Spleen (tissue), 13 donors: ENCODE measurements at places on chromosomes 2 and 18.

GRCh38 chr2:102194609-102195268 is 7.9 kb downstream of the IL1RL2 start:
- no peak for DNase-seq

DNA sequence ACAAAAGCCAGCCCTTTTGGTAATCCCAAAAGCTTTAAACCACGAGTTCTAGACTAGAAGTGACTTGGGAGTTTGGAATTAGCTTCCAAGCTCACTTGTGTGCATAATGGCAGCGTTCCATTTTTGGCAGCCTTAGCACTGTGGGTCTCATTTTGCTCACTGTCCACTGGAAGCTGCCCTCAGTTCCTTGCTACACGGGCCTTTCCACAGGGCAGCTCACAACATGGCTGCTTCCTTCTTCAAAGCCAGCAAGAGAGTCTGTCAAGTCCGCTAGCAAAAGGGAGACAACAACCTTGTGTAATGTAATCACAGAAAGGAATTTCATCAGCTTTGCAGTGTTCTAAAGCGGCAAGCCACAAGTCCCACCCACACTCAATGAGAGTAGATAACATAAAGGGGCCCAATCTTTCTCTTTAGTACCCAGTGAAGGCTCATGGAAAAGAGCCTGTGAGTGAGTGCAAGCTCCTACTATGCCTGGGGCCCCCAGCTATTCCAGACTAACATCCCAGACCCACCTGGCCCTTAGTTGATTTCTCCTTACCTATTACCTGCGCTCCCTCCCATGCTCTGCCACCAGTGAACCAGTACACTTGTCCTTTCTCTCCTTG is 239.7 kb upstream of the FBXO11 start:
- no peak for DNase-seq

GRCh38 chr2:101830146-101830545 is 132.6 kb downstream of the MAP4K4 start:
- DNase-seq, result no peak

GRCh38 chr2:7607441-7608173 is 690.4 kb downstream of the RNF144A start:
- no peak for DNase-seq

- DNase-seq, result no peak
Observed at GRCh38 chr2:169945515-169945914, 118.3 kb downstream of the UBR3 start.

- no peak for DNase-seq
Observed at GRCh38 chr2:230106771-230107170, 38.0 kb upstream of the SLC16A14 start.

DNA sequence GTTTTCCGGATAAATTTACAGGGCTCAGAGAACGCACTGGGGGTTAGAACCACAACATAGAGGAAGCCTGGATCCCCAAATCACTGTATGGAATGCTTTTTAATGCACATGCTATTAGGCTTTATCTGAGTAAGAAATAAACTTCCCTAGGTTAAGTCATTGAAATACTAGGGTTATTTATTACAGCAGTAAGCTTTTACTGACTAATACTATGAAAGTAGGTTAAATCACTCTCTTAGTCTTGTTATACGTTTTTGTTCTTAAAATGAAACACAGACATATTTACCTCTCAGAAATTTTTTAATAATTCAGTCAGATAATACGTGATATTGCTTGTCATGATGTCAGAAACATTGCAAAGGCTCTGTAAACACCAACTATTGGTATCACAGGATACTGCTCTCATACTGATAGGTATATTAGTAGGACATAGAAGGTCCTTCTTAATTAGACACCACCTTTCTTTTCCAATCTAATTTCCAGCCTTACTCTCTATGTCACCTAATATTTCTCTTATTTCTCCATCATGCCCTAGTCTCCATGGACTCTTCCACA is 162.7 kb upstream of the NYAP2 start:
- no peak for DNase-seq

DNA sequence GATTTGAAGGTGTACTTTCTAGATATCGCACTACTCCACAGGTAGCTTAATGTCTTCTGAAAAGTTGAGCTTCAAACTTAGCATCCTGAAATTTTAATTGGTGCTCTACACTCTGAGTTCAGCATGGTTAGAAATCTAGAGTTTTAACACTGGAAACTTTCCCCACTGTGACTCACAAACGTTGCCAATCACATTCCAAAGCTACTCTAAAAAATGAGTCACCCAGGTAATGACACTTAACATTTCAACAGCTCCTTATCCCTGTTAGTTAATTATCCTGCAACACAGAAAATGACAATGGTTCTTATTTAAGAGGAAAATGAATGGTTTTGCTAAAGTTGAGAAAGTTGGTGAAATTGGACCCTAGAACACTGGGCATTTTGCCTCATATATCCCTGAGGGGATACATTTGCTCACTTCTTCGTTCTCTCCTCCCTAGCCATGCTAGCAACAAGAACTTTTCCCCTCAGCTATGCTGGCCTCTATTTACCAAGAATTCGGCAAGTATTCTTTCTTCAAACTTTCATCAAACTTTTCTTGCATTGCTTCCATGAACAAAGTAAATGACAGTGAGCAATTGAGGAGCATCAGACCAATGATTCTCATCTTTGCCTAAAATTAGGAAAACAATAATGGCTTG is 1024.1 kb upstream of the KLHL29 start:
- DNase-seq, result no peak

DNA sequence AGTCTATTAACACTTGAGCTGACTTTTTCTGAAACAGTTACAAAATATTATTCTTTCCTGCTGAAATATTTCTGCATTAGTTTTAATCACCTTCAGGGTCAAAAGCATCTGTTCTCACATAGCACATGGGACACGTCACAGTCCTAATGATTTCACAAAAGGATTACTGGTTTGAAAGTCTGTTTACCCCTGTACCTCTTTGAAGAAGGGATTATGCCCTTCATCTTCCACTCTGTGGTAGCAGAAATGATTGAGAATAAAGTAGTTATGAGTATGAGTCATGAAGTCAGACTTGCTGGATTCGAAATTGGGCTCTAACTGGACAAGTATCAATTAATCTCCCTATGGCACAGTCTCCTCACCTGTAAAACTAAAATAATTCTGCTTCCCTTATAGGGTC is 121.2 kb downstream of the SATB2 start:
- DNase-seq, result no peak

DNA sequence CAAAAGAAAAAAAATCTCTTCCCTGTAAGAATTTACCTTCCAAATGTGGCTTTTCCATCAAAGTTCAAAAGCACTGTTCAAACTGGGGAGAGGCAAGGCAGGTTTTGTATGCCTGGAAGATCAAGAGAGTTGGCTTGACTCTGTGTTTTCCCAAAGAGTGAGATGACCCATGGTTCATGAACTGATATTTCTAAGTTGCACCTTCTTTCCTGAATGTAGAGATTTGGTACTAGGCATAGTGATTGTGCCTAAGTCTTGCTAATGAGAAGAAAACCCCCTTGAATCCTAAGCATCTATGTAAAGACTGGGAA is 23.4 kb upstream of the LPIN1 start:
- no peak for DNase-seq
